RWPE1 (cell line): ENCODE measurements at places on chromosomes 6 and 20.

GRCh38 chr6:167399599-167399998, 74.7 kb downstream of the TTLL2 start:
- no peak for DNase-seq

DNA sequence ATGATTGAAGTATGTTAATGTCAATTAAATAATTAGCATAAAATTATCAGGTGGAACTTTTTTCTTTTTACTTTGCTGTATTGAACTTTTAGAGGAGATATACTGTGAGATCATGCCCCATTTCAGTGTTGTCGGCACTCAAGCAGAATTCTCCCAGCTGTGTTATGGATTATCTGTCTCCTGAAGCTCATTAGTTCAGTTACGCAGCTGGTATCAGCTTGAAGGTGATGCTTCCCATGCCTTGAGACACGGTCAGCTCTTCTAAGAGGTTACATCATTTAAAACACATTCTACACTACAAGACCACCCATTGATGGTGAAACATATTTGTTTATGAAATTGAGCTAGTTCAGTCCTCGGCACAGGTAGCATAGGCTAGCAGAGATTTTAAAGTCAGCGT, 68.9 kb upstream of the PHACTR2 start:
- no peak for DNase-seq

GRCh38 chr6:131694832-131695426, 6.3 kb downstream of the OR2A4 start:
- peak; percentile 73 for DNase-seq

- no peak for DNase-seq
These were observed 125.6 kb downstream of the EYA2 start for GRCh38 chr20:47020231-47020630.

DNA sequence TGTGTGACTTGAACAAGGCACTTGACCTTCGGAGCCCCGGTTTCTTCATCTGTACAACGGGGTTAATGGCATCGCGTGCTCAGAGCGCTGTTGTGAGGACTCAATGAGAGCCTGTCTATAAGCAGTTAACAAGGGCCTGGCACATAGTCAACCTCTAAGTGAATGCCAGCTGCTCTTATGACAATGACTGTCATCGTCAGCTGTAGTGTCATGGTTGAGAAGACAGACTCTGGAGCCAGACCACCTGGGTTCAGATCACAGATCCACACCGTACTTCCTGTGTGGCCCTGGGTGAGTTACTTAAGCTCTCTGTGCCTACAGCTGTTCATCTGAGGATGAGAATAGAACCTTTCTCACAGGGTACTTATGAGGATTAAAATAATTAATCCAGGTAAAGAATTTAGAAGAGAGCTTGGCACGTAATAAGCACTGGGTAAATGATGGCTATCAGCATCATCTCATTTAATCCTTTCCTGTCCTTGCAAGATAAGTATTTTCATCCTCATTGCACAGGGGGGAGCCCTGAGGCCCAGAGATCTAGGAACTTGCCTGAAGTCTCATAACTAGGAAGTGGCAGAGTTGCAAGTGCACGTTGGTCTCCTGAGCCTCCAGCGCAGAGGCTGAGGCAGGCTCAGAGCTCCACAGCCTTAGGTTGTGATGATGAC, 105.3 kb downstream of the EYA2 start:
- no peak for DNase-seq
